ENCODE measurements at places on chromosomes 1 and 21.
A peak's percentile ranks its signal among the peaks of the same experiment; 100 is the strongest.

DNA sequence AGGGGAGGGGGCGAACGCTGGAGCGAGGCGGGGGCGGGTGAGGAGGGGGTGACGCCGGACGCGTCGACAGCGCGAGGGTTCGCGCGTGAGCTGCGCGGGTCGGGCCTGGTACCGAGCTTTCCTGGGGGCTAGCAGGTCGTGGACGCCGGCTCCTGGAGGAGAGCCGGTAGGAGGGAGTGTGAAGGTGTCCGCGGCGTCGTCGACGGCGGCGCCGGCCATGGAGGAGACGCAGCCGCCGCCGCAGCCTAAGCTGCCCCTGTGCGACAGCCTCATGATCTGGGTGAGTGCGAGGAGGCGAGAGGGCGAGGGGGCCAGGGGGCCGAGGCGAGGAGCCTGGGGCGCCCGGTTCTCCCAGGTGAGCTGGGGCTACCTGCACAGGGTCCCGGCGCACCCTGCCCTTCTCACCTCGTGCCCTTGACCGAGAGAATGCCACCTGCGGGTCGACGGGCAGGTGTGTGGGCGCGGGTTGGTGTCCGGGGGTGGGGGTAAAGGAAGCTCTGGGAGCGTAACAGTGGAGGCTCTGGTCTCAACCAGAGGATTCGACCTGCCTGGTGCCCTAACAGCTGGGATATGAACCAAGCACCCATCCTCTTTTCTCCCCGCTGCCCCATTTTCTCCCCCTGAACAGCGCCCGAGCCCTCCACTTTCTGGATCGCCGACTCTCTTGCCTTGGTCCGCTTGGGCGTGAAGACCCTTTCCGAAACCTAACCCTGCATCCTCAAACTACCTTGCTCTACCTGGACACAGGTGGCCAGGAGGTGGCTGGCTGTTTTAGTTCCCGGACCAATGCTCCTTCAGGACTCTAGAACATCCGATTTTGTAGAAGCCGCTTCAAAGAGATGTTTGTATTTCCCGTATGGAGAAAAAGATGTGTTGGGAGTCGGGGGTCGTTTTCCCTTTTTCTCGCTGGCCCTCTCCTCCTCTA, at the start of gene HOOK1:
TSS of gene HOOK1 (plus strand) at position 49 of the 925 bp plus-strand sequence. CDS start at position 218, 169 bp downstream.
- no peak for DNase-seq

GRCh38 chr21:34835526-34835925, 166.7 kb downstream of the CLIC6 start:
- no peak for DNase-seq

GRCh38 chr1:67193704-67194103, 27.4 kb downstream of the IL23R start:
- DNase-seq = no peak

DNA sequence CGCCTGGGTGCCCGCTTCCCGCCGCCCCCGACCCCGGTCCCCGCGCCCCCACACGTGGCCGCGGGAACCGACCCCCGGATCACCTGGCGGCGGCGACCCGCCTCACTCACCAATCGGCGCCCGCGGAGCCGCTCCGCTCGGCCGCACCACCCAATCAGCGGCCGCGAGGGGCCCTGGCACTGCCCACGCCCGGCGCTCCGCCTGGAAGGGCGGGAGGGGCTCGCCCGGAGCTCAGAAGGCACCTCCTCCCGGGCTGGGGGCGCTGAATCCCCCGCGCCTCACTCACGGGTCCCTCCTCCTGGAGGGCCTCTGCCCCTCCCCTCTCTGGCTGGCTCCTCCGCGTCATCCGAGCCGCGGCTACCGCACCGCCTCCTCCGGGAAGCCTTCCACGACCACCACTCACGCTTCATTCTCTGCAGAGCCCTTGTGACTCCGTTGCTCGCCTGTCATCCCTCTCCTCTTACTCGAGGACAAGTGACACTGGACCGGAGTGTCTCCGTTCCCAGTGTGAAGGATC, 374 bp downstream of the SH2D5 start:
- peak; percentile 38 for DNase-seq

All from CD4-positive, alpha-beta T cell treated with Interleukin-4 for 1 hour (primary cell).